Fibroblast of skin of right biceps (primary cell): ENCODE measurements at places on chromosomes 16 and 17.
A peak's percentile ranks its signal among the peaks of the same experiment; 100 is the strongest.

- DNase-seq = peak; percentile 75
These were observed 30.0 kb downstream of the AXIN2 start for GRCh38 chr17:65531256-65532100.

DNA sequence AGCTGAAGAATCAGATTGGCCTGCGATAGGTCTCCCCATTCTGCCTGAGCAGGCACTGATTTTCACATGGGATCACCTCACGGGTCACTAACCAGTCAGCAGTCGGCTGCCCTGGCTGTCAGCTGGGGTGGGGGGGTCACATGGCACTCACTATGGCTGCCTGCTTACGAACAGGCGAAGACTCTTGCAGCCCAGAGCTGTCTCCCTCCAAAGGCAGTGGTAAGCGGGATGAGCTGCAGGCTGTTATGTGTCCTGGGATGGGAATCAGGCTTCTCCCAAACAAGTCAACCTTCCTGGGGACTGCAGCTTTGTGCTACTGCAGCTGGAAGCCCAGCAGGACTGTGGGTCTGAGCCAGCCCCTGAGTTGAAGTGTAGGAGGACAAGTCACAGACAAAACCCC is 29.0 kb upstream of the ADORA2B start:
- no peak for DNase-seq

DNA sequence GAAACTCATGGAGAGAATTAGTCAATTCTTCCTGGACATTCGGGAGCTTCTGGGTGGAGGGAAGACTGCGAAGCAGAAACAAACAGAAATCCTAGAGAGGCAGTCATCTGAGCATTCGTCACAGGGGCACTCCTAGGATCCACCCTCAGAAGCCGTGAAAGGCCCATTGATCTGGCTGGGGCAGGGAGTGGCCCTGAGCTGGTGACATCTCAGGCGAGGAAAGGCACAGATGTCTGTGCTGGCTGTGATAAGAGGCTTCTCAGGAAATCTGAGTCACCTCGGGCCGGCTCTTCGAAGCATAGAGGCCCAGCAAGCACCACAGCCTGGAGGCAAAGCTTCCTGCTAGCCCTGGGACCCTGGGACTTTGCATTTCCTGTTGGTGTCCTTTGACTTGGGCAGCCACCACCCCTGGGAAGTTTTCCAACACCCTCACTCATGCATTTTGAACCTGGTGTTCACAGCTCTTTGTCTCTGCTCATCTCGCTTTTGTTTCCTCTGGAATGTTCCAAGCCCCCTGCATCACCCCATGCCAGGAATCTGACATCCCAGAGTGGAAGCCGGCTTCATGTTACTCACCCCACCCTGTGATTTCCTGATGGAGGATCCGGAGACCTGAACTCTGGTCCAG is 23.3 kb upstream of the CDRT4 start:
- peak; percentile 75 for DNase-seq

GRCh38 chr17:8161289-8162232 is 1.2 kb downstream of the VAMP2 start:
- no peak for DNase-seq

- peak; percentile 77 for DNase-seq
These were observed 1.6 kb downstream of the LASP1 start for GRCh38 chr17:38871247-38872015.

DNA sequence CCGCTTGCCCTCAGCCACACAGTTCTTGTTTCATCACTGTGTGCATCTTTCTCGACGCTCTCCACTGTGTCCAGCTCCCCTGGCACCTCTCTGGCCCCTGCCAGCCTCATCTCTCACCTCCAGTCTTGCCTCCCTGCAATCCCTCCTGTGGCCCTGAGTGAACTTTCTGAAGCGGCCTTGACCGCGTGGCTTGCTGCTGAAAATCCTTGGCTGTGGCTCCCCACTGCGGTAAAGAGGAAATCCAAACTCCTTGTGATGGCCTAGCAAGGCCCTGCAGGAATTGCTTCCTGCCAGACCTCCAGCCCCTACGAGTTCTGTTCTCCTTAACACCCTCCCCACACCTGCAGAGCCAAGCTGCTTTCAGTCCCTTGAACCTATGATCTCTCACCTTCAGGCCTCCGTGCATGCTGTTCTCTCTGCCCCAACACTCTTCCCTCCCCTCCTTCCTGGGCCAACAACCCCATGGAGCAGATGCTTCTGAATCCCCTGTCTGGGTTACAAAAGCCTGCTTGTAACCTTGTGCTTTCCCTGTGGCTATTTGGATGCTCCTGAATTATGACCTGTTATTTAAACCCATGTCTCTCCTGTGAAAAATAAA is 33.6 kb upstream of the BRD7 start:
- DNase-seq = no peak

DNA sequence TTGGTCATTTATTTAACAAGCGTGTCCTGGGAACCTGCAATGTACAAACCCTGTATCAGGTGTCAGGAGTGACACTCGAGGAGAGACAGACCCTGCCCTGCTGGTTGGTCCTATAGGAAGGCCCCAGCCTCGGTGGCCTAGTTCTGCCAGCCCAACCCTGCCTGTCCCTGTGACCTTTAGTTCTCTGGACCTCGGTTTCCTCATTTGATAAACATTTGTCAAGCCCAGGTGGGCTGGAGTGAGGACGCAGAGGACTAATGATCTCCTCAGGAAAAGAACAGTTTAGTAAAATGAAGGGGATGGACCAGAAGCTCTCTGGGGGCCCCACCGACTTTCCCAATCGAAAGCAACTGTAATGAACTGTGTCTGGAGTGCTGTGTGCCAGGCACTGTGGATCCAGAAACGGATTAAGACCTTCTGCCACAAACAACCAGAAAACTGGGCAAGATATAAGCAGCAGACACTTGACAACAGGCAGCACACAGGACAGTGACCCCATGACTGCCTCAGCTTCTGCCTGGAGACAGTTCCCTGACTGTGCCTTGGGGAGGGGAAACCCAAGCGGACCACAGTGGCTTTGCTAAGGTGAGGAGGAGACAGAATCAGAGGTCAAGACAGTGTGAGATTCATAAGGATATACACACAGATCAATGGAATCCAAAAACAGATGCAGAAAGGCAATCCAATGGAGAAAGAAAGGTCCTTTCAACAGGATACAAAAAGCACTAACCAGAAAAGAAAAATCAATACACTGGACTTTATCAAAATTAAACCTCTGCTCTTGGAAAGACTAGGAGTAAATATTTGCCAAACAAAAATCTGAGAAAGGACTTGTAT is 8.8 kb downstream of the PRCD start:
- DNase-seq = no peak
